ENCODE measurements at places on chromosomes 13 and 19. TPM values are rescaled to one million over a fixed set of nuclear protein-coding genes. Genes with fewer than 3 reads are reported as not detected.

- no peak for DNase-seq
Measured at GRCh38 chr19:55606471-55606787, 982 bp downstream of the ZNF865 start.

DNA sequence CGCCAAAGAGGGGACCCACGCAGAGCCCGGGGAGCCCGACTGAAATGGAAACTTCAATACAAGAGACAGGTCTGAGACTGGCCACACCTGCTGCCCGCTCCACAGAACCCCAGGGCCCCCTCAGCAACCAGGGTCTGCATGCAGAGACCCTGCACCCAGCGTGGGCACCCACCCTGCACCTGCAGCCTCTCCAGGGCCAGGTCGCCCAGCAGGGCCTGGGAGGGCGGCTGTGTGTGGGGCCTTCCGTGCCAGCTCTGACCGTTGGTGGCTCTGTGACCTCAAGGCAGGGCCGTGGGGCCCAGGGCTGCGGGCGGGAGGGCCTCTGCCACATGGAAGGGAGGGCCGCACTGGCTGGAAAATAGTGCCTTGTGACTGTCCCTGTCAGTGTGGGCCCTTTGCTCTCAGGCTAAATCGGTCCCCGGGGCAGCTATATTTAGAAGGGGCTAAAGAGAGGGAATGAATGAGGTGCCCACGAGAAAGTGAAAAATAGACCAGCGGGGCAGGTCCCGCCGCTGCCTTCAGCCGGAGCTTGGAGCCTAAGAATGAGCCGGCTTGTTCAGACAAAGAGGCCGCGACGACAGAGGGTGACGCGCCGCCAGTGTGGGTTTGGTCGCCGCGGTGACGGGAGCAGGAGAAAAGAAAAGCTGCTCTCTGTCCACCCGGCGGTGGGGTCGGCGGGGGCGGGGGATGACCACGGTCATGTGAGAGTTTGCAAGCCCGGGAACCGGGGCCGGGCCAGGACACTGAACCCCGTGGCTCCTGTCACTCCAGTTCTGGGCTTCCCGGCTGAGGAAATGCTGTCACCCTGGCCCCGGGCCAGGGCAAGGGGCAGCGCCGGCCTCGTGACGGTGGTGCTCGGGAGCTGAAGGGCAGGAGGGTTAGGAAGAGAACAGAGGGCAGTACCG is 70.5 kb downstream of the GADD45B start:
- no peak for DNase-seq

DNA sequence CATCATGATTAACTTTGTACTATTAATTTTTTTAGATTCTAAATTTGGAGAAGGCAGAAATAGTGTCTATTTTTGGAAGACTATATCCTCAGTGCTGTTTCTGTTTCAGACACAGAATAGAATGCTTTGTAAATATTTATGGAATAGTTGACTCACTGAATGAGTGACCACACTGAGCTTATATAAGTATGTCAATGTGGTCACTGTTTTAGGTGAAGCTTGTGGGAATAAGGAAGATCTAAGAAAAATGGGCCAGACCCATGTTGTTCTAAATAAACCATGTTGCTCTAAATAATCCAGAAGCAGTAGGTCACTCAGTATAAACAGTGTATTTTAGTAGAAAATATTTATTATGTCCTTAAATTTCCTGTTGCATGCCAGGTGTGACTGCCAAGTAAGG is 45.5 kb upstream of the DACH1 start:
- DNase-seq, result no peak

DNA sequence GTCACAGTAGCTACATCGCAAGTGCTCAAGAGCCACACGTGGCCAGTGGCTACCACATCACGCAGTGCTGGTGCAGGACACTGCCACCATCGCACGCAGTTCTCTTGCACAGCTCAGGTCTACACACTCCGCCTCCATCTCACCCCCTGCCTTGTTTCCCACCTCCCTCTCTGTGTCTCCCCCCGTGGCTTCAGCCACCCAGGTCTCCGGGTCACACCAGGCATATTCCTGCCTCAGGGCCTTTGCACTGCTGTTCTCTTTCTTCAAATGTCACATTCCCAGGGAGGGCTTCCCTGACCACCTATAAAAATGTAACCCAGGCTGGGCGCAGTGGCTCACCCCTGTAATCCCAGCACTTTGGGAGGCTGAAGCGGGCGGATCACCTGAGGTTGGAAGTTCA is 10.6 kb downstream of the CCDC8 start:
- no peak for DNase-seq

- DNase-seq, result no peak
Measured at GRCh38 chr13:82758044-82758443, 1124.2 kb downstream of the SLITRK1 start.

GRCh38 chr19:58368561-58369360 is 6.2 kb upstream of the ZNF497 start:
- DNase-seq, result no peak

GRCh38 chr19:5677580-5677979 is 2.7 kb downstream of the MICOS13 start:
- DNase-seq, result no peak

- DNase-seq, result no peak
Measured at GRCh38 chr19:41205995-41206394, 13.0 kb downstream of the CYP2S1 start.

- no peak for DNase-seq
Measured at GRCh38 chr19:751501-752341, 809 bp downstream of the MISP start.

- no peak for DNase-seq
Measured at GRCh38 chr19:9939301-9939913, 3.1 kb upstream of the OLFM2 start.

GRCh38 chr19:3970313-3970807 is 539 bp downstream of the DAPK3 start:
- no peak for DNase-seq

DNA sequence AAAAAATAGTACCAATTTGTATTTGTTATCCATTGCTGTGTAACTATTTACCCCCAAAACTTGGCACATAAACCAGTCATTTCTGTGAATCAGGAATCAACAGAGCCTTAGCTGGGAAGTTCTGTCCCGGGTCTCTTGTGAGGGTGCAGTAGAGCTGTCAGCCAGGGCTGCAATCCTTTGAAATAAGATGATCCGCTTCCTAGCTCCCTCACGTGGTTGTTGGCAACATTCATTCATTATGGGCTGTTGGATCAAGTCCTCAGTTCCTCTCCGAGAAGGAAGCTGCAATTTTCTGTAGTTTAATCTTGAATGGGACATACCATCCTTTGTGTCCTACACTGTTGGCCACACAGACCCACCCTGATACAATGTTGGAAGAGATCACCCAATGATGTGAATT is 277.2 kb downstream of the SUCLA2 start:
- no peak for DNase-seq

GRCh38 chr13:81846771-81847170 is 1505.8 kb upstream of the SPRY2 start:
- no peak for DNase-seq

- no peak for DNase-seq
Measured at GRCh38 chr13:73740666-73741065, 393.5 kb downstream of the KLF12 start.

- no peak for DNase-seq
Measured at GRCh38 chr19:51076631-51077213, 6.0 kb downstream of the KLK14 start.

GRCh38 chr19:7914598-7915045 is at the start of gene TGFBR3L:
Gene TGFBR3L, plus strand, starts transcription at chr19:7914830.
- no peak for DNase-seq

DNA sequence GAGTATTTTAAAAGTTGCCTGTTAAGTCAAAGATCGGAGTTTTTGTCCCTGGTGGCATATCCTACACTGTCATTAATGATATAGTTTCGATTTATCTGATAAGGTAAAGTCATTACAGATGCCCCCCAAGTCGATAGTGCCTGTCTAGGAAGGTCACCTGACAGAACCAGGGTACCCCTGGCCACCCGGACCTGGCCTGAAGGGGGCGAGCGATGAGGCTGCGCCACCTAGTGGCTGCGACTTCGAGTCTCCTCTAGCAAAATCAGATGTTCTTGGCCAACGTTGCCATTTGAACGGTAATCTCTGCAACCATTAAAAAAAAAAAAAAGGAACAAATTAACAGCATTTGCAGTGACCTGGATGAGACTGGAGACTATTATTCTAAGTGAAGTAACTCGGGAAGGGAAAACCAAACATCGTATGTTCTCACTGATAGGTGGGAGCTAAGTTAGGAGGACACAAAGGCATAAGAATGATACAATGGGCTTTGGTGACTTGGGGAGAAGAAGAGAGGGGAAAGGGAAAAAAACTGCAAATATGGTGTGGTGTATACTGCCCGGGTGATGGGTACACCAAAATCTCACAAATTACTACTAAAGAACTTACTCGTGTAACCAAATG is 565.1 kb downstream of the LIG4 start:
- DNase-seq, result peak; percentile 27

GRCh38 chr13:30898678-30899241 is 7.3 kb upstream of the MEDAG start:
- DNase-seq, result peak; percentile 97

- DNase-seq, result no peak
Measured at GRCh38 chr13:44052780-44053184, 173.1 kb downstream of the LACC1 start.

DNA sequence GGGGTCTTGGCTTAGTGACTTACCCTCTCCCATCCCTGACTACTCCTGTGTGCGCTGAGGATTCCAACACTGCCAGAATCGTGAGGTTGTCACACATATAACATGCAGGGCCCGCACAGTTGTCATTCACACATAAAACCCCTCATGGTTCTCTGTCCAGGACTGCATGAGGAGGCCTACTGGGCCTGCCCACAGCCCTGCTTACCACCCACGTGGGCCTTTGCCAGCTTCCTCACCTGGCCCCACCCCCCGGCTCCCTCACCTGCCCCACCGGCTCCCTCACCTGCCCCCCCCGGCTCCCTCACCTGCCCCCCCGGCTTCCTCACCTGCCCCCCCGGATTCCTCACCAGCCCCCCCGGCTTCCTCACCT is 197.2 kb downstream of the TEX29 start:
- no peak for DNase-seq

GRCh38 chr13:111957913-111958450 is 109.0 kb upstream of the SOX1 start:
- no peak for DNase-seq

GRCh38 chr19:45097776-45098520 is 5.0 kb downstream of the PPP1R37 start:
- peak; percentile 75 for DNase-seq

GRCh38 chr13:39655569-39656324 is at the start of gene COG6:
Gene COG6, plus strand, starts transcription at chr13:39655662. Its CDS starts 65 bp downstream, at chr13:39655727.
- DNase-seq, result peak; percentile 44

DNA sequence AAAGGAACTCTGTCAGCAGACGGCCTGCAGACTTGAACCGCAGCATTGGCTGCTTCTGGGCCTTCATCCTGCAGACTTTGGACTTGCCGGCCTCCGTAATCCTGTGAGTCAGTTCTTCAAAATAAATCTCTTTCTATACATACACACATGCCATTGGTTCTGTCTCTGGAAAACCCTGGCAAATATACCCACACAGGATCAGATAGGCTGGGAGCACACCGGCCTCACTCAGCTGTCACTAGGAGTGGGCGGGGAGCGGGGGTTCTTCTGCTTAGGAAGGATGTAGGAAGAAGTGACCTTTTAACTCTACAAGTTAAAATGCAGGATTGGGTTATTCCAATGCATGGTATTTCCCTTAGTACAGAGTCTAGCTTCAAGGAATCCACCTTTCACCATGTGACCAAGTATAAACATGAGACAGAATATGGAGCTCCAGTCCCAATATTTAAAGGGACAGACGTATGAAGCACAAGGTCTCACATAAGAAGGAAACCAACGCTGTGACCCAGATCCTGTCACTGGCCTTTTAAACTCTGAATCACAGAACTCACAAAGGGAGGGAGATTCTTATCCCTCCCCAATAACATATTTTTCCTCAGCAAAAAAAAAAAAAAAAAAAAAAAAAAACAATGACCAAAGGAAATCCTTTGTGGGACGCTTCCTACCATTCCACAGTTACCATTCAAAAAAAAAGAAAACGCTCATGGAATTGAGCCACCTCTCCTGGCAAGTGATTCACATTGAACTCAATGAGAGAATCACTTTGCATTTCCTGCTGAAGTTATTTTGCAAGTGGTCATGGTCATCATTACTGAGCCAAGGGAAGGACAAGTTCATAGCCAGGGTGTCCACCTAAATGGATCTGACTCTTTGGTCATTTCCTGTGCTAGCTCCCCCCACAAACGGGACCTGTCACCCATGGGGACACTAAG is 352.9 kb downstream of the FOXO1 start:
- DNase-seq, result peak; percentile 91

DNA sequence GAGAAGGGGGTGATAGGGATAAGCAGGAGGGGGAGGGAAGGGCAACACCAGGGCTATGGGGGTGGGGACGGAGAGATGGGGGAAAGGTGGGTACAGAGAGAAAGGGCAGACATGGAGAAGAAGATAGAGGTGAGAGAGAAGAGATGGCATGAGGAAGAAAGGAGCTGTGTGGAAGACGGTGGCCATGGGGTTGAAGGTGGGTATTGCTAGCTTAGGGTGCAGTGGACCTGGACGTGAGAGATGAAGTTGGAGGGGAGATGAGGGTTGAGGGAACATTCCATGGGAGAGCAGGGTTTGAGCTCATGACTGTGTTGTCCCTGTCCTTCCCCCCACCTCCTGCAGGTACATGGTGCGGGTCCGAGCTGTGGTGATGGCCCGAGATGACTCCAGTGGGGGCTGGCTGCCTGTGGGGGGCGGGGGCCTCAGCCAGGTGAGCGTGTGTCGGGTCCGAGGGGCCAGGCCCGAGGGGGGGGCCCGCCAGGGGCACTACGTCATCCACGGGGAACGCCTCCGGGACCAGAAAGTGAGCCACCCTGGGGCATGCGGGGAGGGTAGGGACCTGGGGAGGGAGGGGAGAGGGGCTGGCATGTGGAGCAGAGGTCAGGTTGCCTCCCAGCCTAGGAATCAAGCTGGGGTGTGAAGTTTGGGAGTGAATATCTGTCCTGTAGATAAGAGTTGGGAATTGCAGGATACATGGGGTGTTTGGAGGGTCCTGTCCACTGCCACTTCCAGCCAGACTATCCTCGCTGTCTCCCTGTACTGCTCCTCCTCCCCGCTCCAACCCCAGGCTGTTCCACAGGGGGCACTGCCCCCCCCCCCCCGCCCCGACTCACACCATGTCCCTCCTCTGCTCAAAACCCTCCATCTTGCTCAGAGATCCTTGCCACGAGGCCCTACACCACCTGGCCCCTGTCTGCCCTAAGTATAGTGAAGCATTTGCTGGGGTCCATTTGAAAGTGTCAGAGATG is 1.7 kb downstream of the SPRED3 start:
- DNase-seq, result no peak

GRCh38 chr13:31719214-31719613 is 20.1 kb upstream of the RXFP2 start:
- DNase-seq, result no peak

Gene LGALS16
- not detected for total RNA-seq

Gene TYROBP
- not detected for total RNA-seq

Gene OR4F17
- not detected for total RNA-seq

Gene RAB3A
- total RNA-seq, result 0.99 TPM

Gene FLT1
- 110 TPM for total RNA-seq

Gene ANKRD24
- total RNA-seq, result 0.07 TPM

Gene CYP4F8
- total RNA-seq, result not detected

Gene KLK3
- not detected for total RNA-seq

Gene URAD
- total RNA-seq, result not detected

Gene ZNF471
- 1.8 TPM for total RNA-seq

Gene HIF3A
- 5.3 TPM for total RNA-seq

Gene GIPC3
- total RNA-seq, result 0.53 TPM

Gene SOX1
- not detected for total RNA-seq

Gene SCAMP4
- 26.2 TPM for total RNA-seq

All from pulmonary artery endothelial cell (primary cell).